RPMI7951 (cell line): ENCODE measurements at places on chromosomes 2 and 18.
A peak's percentile ranks its signal among the peaks of the same experiment; 100 is the strongest.

GRCh38 chr2:133841900-133842299 is 273.6 kb upstream of the NCKAP5 start:
- DNase-seq: peak; percentile 98

GRCh38 chr2:206160125-206160806 is 571 bp downstream of the EEF1B2 start:
- DNase-seq: no peak

GRCh38 chr2:39547811-39548719 is 111.0 kb upstream of the MAP4K3 start:
- peak; percentile 91 for DNase-seq

DNA sequence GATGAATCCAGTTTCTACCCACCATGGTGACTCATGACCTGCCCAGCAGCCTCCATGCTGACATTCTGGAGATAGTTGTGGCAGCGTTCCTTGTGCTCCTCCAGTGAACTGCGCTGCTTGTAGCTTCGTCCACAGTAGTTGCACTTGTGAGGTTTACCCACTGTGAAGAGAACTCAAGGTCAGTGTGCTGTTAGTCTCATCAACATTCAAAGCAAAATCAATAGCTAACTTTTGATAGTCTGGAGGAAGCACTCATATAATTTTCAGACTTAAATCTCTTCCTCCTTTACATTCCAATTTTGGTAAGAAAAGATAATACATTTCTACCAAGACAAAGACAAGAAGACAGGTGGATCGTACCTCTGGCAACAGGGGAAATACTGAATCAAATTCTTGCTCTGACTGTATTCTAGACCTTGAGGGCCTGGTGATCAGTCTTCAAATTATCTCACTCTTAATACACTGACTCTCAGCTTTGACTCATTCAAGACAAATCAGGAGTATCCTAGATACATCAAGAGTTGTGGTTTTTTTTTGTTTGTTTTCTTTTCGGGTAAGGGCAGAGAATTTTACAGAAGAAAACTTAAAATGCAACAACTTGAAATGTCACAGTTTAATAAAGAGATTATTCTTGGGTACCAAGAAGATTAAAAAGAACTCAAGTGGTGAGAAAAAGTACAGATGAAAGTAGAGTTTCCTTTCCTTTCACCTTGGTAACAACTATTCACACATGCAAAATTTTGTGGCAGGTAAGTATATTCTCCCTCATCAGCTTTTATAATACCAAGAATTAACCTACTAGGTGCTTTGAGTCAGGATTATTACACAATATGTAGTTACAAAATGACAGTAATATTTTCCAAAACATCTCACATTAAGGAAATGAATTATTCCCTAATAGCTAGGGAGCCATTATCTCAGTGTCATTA is 129.2 kb downstream of the IKZF2 start:
- peak; percentile 76 for DNase-seq

- peak; percentile 71 for DNase-seq
Observed at GRCh38 chr2:105431367-105432043, 32.7 kb upstream of the FHL2 start.

- no peak for DNase-seq
Observed at GRCh38 chr2:168749297-168749696, 53.1 kb upstream of the NOSTRIN start.

- DNase-seq: peak; percentile 58
Observed at GRCh38 chr2:113105047-113105785, 22.2 kb upstream of the IL1RN start.

DNA sequence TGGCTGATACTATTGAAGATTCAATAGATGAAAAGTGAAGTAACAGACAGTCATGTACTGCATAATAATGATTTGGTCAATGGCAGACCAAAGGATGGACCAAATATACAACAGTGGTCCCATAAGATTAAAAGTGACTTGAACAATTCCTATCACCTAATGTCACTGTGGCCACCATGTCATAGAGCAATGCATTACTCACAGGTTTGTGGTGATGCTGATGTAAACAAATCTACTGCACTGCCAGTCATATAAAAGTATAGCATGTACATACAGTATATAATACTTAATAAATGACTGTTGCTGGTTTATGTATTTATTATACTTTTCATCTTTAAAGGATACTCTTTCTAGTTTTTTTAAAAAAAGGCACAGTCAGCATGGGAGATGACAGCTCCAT is 99.9 kb downstream of the USP34 start:
- peak; percentile 5 for DNase-seq

DNA sequence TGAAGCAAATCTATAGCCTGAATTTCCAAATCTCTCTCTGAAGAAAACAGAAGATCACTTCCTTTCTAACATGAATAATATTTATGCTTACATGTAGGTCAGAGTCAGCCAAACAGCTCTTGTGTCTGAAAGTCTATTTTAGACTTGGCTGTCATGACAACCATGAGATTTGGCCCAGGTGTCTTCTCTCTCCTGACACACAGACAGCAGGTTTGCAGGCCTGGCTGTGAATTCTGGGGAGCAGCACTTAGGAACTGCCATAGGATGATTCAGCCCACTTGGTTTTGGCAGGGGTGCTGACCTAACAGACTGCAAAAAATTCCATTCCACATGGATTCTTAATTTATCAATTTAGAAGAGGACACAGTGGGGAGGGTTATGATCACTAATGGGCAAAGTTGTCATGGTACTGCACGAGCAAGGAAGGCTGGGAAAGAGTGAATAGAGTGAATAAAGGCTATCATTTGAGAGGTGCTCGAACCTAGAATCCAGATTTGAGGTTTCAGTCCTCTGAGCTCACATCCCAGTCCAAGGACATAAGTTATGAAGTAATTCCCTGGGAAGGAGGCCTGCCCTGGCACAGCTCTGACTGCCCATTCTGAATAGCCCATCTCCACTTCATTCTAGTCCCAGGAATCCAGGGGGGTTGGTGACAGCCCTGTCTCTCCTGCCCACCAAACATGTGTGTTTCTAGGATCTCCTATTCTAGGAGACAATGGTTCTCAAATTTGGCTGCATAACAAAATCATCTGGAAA is 453.9 kb upstream of the TRIB2 start:
- DNase-seq: peak; percentile 82

- no peak for DNase-seq
Observed at GRCh38 chr18:23835506-23835905, 146.3 kb downstream of the LAMA3 start.

DNA sequence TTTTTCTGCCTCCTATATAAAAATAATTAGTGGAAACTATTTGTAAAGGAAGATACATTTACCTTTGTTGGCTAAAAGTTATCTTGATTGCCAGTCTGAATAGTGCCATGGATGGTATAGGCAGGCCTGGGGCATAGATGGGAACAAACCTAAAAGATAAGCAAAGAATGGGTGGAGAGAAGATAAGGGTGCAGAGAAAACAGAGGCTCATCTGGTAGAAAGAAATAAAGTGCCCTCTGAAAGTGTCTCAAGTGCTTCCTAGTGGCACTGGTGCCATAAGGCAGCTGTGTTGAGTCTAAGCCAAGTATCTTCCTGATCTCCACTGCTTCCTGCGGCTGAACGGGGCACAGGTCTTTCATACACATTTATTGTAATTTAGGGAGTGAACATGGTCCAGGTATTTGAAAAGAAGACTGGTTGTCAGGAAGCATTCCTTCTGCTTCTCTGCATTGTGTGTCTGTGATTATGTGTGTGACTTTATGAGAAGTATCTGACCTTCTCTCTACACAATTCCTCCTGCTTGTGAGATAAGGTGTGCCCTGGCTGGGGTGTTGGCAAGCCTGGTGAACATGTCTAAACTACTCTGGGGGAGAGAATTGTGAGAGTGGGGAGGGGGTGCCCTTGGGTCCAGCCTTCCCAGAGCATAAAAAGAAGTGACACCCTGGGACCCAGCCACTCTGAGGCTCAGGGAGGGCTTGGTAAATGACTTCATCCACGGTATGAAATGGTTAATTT is 280.5 kb downstream of the CAMKMT start:
- DNase-seq: no peak

DNA sequence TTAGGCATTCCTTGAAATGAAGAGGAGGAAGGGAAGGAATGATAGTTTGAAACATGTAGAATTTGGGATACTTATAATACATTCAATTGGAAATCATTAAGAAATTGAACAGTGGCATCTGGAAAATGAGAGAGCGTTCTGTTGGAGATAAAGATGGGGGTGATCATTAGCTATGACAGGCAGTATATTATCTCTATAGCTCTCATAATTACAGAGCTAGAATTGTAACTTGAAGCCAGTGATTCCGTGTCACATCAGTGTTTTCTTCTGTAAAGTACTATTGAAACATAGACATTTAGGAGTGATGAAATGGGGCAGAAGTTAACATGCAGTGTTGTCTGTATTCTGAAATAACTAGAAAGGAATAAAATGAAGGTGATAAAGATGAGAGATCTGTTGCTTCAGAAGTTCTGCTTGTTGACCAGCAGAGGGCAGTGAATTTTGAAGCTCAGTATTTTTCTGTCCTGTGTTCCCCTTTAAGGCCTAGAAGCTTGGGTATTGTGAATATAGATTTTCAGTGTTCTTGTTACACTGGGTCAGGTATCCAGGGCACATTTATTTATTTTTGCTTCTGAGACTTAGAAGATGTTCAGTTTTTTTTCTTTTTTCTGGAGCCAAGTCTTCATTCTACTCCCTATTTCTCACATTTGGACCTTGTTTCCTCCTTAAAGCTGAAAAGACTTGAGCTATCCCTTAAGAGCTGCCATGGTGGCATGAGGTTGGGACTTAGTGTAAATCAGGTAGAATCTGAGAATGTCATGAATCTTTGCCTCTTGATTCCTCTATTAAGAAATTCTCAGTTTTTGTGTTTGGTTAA is 157.4 kb downstream of the TAF4B start:
- peak; percentile 57 for DNase-seq

DNA sequence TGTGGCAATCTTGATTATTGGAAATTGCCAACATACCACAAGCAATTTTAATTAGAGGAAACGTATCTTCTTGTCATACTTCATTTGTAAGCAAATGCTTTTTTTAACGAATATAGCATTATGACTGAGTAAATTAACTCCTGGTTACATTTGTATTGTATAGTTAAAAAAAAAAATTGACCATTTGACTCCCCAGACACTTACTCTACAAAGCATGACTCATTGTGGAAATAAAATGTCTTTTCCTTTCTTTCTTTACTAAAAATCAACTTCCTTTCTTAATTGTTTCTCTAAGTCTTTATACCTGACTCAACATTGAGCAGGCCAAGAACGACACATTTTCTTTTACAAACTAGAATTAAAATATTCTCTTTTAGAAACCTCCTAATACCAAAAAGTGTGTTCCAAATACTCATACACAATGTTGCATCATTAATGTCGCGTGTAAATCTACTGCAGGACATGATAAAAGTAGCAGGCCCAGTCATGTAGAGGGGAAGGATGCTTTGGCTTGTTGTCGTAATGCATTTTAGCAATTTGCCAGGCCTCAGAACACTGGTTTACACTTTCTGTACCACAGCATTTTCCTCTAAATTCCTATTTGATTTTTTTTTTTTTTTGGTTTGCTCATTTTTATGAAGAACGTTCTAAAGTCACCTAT is 349.6 kb upstream of the KCNH7 start:
- no peak for DNase-seq

DNA sequence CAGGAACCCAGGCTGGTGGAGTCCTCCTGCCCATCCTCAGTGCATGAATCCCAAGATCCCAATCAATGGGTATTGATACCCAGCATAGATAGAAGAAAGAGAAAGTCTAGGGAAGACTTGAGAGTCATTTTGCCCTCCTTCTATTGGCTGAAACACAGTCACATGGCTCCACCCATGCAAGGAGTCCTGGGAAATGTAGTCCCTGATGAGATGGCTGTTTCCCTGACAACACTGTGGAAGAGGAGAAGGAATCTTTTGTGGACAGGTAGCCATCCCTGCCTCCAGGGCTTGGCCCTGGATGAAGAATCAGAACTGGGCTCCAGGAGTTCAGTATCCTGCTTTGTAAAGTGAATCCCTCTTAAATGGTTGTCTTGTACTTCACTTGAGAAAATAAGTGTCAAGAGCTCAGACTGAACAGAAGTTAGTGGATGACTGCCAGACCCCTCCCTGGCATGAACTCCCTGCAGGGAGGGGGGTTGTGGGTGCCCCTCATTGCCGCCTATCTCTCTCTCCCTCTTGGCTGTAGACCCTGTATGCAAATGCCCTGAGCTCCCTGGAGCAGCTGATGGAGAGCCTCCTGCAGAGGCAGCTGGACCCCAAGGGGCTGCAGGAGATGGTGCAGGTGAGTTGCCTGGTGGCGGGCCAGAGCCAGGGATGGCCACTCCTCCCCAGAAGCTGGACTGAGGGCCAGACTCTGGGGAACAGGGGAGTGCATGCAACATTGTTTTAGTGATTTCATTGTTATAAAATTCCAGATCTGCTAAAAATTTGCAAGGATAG is 36.1 kb downstream of the MROH2A start:
- no peak for DNase-seq

GRCh38 chr2:233413046-233413445 is 58.8 kb downstream of the DGKD start:
- DNase-seq: peak; percentile 67

GRCh38 chr2:235690082-235690808 is 196.4 kb downstream of the AGAP1 start:
- no peak for DNase-seq

GRCh38 chr18:48913201-48913600 is 37.6 kb downstream of the SMAD7 start:
- DNase-seq: no peak

GRCh38 chr2:102181919-102182635 is 4.7 kb upstream of the IL1RL2 start:
- DNase-seq: no peak

DNA sequence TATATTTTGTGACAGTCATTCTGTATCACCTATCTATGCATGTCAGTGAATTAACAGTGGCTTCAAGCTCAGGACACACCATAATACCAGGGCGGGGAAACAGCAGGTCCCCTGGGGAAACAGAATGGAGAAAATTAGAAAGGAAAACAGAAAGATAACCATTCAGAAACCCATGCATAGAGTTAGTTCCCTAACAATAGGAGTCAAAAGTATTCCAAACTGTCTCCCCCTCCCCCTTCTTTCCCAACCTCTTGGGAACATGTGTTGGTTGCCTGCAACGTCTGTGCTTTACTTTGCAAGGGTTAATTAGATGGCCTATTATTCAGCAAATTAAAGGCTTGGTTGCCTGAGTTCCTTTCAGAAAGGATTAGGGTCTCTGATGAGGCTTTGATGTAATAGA is 176.4 kb downstream of the MYO3B start:
- no peak for DNase-seq

- no peak for DNase-seq
Observed at GRCh38 chr2:176270100-176270750, 983 bp downstream of the MTX2 start.

GRCh38 chr2:191228861-191229260 is 16.3 kb upstream of the MYO1B start:
- DNase-seq: no peak

DNA sequence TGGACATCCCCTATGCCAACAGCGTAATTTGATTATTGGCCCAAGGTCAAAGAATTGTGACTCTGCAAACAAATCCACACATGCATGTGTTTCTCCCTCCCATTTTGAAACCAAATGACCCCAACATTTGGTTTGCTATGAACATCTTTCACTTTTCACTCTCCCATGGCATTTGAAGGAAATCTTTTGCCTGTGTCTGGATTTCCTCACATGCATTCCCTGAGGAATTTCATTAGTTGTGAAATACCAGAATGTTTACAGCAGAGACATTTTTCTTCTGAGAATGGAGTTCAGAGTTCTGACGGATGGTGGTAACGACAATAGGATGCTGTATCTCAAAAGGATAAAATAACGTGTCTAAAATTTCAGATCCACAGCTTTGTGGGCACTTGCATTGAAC is 60.3 kb upstream of the LMAN1 start:
- DNase-seq: no peak
